Stimulated activated CD4-positive, alpha-beta T cell treated with anti-CD3 and anti-CD28 coated beads, Interleukin-12 subunit alpha, Interleukin-12 subunit beta, amount 100 ng/mL, for 48 hours (primary cell): ENCODE measurements at places on chromosomes 6 and 20.

GRCh38 chr6:40188931-40189330 is 254.7 kb upstream of the MOCS1 start:
- DNase-seq = no peak

DNA sequence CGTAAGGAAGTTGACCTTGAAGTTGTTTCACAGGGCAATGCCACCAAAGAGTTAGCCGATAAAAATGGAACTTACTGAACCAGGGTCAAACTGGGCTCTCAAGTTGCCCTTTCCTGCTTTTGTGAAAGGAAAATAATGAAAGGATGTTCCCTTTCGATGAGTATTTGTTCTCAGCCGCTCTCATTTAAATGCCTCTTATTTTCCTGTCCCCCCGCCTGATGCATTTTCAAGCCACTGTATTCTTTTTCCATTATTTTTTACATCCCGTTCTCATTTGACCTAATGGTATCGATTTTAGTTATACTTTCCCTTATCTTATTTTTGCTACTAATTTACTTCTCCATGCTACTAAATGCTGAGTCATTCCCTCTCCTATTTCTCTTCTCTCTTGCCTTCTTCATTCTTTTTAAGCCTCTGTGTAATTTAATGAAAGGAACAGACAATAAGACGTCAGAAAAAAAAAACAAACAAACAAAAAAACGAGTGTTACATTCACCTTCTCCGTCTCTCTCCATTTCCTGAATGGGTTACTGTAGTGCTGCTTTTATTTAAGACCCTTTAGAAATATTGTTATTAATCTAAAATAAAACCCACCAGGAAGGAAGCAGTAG is 655 bp upstream of the NDUFAF4 start:
- no peak for DNase-seq

- DNase-seq = no peak
These were observed 18.8 kb downstream of the EFCAB8 start for GRCh38 chr20:32877507-32877906.

- no peak for DNase-seq
These were observed 91.2 kb downstream of the ELOVL5 start for GRCh38 chr6:53257533-53257932.

GRCh38 chr6:89731924-89732567 is 87.5 kb downstream of the MDN1 start:
- DNase-seq = no peak

DNA sequence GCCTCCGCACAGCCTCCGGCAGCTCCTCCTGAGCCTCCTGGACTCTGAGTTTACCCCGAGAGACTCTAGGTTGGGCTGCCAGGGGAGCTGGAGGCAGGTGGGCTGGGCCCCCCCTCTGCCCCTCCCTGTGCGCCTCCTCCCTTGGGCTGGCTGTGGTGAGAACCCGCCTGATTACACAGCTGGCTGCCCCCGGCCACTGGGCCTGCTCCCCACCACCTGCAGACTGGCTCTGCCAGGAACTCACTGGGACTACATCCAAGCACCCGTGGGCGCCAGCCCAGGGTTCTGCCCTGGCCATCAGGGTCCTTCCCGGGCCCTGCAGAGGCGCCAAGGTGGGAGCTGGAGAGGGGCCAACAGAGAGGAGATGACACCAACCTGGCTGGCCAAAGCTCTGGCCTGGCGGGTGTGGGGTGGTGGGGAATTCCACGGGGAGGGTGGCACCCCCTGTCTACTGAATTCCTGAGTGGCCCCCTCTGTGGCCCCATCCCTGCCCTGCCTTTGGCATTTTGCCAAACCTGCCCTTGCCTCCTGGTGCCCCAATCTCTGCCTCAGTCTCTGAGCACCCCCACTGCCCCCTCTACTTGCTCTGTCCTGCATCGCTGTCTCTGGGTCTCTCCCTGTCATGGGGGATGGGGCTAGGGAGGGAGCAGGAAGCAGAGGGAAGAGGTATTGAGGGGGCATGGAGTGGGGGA is 21.9 kb upstream of the CDH22 start:
- DNase-seq = no peak
